Activated naive CD4-positive, alpha-beta T cell treated with anti-CD3 and anti-CD28 coated beads, Interleukin-2, amount 50 U/mL, for 72 hours (primary cell): ENCODE measurements at places on chromosomes 7 and 10.
A peak's percentile ranks its signal among the peaks of the same experiment; 100 is the strongest.

GRCh38 chr7:95126053-95126709, 198.2 kb downstream of the PON1 start:
- DNase-seq, result no peak

- no peak for DNase-seq
Measured at GRCh38 chr10:49831352-49832035, 69.4 kb upstream of the OGDHL start.

DNA sequence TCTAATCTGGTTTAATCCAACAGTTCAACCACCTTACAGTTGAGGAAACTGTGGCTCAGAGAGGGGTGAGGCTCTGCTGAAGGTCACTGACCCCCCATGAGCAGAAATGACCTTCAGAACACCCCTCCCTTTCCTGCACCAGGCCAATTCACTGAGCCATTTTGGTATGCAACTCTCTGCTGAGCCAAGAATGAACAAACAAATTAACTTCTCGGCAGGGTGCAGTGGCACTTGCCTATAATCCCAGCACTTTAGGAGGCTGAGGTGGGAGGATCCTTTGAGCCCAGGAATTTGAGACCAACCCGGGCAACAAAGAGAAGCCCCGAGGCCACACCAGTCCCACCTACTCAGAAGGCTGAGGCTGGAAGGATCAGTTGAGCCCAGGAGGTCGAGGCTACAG, 29.8 kb downstream of the PDGFA start:
- no peak for DNase-seq

- DNase-seq, result no peak
Measured at GRCh38 chr7:22255342-22255741, 101.6 kb downstream of the RAPGEF5 start.

DNA sequence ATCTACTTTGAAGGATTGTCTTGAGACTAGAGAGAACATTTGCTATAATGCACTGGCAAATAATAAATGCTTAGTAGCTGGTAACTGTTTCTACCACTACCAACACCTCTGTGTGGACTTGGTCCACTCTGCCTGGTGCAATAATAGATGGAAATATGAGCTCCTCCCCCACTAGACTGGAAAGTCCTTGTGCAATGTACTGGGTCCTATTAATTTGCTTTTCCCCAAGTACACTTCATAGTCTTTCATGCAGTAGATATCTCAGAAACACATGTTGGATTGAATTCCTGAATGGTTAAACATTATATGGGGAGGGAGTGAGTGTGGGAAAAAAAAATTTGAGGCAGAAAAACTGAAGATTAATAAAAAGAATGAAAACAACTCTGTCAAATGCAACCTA, 119.3 kb downstream of the C10orf90 start:
- DNase-seq, result no peak

GRCh38 chr7:43652364-43652763, 69.5 kb downstream of the STK17A start:
- no peak for DNase-seq

- peak; percentile 9 for DNase-seq
Measured at GRCh38 chr10:130350996-130351395, 214.8 kb downstream of the GLRX3 start.

DNA sequence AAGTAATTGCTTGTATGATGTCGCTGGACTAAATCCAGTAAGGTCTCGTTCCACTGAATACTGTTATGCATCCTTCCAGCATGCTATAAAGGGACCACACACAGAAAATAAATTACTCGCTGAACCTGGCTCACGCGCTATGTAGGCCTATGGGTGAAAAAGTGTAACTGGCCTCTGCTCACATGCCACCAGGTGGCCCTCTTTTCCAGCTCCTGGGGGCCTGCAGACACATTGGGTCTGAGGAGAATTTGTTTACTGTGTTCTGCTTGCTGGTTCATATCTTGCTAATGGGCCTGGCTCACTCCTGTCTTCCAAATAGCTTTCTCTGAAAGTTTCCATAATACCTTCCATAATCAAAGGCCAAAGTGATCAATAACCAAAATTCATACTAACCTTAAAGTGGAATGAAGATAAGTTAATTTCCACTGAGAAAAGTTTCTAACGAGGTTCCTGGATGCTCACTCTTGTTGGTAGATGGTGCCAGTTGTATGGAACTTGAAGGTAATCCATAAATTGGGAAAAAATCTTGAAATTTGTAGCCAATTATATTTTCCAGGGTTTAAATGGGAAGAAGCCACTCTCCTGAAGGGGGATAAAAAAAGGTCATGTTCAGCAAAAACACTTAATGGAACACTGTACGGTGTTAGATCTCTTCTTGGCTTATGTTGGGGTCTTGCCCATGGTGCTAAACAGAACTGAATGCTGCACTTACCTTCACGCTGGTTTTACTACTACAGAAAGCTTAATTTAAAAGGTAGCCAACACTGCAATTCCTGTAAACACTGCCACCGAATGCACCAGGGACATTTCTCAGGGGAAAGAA, 27.0 kb upstream of the ZPBP start:
- no peak for DNase-seq

GRCh38 chr7:41328131-41328530, 374.8 kb downstream of the INHBA start:
- no peak for DNase-seq

DNA sequence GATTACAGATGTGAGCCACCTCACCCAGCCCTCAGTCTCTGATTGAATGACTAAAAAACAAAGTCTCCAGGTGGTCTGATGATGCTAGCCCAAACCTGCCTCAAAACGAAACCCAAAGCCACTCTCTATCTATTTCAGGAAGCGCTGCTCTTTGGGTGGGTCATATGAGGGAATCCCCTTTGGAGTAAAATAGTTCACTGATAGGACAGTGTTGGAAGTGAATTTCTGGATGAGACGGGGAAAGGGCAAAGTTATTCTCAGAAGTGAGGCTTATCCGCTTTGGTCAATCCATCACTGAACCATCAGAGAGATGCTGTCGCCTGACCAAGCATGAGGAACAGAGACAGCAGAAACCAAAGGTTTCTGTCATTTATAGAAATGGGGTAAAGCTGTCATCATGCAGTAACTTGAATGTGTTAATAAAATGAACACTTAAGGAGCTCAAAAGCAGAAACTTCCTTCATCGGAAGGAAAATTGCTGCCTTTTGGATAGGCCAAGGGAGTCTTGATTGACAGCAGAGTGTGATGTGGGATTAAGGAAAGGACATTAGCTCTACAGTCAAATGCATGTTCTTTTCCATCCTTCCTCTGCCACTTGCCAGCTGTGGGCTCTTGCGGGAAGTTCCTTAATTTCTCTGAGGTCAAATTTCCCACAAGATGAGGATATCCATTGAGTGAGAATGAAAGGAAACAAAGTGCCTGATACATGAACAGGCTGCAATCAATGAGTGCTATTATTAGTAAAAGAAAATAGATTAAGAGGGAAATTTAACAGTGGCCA, 64.9 kb upstream of the C1QL3 start:
- no peak for DNase-seq

DNA sequence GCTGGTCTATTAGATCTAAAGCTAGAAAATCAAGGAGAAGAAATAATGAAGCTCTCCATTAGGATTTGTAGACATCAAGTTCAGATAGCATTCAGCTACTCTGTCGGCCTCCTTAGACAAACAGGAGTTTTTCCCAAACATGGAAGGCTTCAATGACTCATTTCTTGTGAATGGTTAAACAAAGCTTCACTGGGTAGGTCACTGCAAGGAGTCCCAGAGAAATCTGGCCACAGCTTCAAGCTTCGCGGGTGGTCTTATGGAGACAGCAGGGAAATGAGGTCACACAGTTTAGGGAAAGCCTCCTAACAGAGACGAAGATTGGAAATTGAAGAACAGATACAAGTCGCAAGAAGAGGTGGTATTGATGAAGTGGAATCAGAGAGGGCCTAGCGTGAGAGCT, 22.6 kb upstream of the LRRC72 start:
- no peak for DNase-seq

- no peak for DNase-seq
Measured at GRCh38 chr7:33882040-33882837, 23.1 kb upstream of the BMPER start.

DNA sequence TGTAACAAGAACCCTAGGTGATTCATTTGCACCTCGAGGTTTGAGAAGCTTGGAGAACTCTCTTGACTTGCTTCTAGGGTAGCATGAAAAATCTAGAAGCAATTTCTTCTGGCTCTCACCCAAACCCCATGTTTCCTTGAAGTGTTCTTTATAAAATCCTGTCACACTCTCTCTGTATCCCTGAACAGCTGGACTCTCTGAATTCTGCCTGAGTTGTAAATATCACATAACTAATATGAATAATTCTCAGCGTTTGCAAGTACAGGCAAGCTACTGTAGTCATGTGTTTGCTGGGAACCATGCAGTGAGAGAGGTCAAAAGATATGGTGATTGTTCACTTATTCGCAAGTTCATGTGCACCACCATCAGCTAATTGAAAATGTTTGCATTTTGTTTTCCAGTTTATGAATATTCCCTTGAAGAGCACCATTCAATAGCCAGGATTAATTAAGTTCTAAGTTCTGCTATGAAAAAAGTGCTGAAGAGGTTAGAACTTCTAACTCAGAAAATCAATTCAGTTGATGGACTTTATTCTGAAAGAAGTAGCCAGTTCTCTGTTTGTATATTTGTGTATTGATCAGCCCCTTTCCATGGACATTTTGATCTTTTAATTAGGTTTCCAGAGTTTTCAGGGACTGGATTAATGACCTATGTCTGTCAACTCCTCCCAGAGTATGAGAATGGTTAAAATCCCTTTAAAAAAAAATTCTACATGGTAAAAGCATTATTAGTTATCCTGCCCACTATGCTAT, 243.0 kb downstream of the PLXDC2 start:
- no peak for DNase-seq

- DNase-seq, result no peak
Measured at GRCh38 chr10:75883081-75884072, 452.0 kb downstream of the LRMDA start.

DNA sequence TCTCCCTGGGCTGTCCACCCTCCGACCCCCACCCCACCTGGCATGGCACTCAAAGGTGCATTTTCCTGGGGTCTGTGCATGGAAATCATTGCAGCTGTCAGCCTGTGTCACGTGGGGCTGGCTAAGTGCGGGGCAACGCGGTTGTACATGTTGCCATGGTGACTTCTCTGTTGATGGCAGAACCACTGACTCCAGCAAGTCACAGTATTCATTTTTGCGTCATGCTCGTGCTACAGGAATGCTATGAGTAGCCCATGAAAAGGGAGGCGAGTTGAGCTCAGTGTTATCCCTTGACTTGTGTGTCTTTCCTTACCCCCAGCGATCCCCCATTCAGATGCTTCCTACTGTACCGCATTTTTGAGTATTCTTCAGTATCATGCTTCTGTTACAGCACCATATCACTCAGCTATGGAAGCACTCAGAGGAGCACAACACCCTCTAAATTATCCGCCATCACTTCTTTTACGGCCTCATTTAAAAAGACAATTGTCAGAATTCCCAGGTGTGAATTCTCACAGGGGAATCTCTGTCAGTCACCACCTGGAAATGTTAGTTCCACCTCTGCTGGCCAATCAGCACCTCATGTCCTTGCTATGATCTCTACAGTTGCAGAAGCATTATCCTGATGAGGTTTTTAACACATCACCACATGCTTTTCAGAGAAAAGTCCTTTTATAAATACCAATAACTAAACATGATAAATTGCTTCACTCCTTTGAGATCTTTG, 194.4 kb upstream of the C7orf33 start:
- no peak for DNase-seq

DNA sequence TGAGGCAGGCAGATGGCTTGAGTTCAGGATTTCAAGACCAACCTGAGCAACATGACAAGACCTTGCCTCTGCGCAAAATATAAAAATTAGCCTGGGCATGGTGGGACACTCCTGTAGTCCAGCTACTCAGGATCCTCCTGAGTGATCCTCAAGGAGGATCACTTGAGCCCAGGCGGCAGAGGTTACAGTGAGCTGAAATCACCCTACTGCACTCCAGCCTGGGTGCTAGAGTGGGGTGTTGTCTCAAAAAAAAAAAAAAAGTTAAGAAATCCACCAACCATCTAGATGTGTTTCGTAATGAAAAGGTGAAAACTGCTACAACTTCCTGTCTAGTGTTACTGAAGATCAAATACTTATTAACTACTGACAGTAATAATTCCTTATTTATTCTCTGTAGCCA, 8.1 kb downstream of the GLCCI1 start:
- no peak for DNase-seq
